Naive thymus-derived CD8-positive, alpha-beta T cell (primary cell): ENCODE measurements at places on chromosomes 12 and 14.
A peak's percentile ranks its signal among the peaks of the same experiment; 100 is the strongest.

- DNase-seq, result no peak
Measured at GRCh38 chr12:129549656-129550055, 354.2 kb downstream of the TMEM132D start.

DNA sequence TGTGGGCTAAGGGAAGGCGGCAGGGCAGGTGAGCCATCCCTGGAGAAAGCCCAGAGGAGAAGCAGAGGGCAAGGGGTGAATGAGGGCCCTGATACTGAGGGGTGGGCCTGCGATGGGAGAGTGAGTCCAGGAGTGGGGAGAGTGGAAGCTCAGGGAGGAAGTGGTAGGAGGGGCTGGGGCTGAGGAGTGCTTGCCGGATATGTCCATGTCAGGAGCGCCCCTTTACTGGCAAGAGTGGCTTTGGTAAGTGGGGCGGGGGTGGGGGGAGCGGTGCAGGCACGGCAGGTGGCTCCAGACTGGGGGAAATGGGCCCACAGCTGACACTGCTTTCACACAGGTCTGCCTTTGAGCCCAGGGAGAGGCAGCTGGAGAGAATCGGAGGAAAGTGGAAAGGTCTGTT is 86.4 kb upstream of the GPR68 start:
- peak; percentile 28 for DNase-seq

DNA sequence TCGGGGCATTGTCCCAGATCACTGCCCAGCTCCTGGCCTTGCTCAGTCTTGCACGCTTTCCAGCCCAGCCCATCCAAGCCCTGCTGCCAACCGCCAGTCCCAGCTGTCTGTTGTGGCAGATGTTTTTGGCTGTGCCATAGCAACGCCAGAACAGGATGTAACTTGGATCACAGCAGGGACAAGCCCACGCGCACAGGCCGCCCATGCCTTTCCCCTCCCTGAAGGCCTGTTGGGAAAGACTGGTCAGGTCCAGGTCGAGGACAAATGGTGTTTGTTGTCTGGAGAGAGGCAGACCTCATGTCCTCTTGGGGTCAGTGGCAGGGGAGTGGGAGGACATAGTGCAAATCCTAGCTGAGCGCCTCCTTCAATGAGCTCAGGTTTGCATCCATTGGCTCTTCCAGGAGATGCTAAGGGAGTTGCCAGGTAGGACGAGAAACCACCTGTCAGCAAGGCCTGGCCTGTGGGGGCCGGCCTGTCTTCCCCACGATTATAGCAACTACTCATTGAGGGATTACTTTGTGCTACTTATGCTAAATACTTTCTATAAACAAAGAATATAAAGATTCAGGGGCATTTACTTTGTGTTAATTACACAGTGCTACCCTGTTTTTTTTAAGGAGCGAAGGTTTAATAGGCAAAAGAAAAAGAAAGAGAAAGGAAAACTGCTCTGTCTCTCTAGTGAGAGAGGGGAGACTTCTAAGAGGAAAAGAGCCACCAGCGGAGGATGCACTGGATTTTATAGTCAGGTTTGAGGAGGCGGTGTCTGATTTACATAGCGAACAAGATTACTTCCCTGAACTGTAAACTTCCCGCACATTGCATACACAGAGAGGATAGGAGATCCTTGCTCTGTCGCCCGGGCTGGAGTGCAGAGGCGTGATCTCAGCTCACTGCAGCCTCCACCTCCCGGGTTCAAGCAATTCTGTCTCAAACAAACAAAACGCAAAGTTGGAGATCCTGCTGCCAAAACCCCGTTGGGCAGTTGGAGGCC is 42.8 kb upstream of the CORO1C start:
- DNase-seq, result no peak

DNA sequence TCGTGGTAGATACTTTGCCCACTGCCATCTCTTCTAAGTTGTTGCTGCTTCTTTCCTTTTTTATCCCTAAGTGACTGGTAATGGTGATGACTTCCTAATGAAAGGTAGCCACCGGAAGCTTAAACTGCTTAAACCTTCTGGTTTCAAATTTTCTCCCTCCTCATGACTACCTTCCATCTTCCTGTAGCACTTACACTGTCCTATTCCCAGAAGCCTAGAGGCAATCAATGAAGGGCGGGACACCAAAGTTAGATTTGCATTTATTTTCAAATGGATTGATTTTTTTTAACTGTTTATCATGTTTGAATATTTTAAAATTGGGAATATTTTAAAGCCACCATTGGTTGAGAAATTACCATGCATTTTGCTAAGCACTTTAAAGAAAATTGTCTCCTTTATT is 64.7 kb downstream of the MSRB3 start:
- no peak for DNase-seq

DNA sequence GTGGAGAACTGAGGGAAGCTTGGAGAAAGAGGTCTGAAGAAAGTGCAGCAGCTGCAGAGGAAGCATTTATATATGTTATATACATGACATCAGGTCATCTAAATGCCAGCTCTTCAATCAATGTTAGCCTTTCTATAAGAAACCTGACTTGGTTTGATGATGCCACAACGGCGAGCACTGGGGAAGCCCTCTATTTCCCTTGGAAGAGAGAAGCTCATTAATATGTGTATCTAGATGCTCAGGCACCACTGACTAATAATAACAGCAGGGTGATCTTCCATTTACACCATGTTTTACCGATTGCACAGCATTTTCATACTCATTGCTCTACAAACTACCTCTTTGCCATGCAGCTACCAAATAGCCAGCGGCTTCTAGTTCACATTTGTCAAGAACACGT is 811 bp downstream of the ACYP1 start:
- no peak for DNase-seq

- no peak for DNase-seq
Measured at GRCh38 chr12:75103822-75104221, 105.8 kb downstream of the KCNC2 start.

- DNase-seq, result no peak
Measured at GRCh38 chr14:94044476-94045091, 18.4 kb downstream of the OTUB2 start.

DNA sequence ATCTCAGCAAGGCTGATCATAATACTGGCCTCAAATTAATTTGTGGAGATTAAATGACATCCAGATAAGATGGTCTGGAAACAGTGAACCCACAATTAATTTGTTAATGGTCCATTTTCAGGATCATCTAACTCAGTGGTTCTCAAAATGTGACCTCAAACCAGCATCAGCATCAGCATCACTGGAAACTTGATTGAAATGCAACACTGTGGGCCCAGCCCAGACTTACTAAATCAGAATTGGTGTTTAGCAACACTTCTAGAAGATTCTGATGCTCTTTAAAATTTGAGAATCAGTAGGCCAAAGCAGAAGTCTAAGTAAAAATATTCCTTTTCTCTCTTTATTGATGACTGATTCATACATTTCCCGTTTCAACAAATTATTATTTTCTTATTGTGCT is 10.7 kb upstream of the KRT82 start:
- no peak for DNase-seq

DNA sequence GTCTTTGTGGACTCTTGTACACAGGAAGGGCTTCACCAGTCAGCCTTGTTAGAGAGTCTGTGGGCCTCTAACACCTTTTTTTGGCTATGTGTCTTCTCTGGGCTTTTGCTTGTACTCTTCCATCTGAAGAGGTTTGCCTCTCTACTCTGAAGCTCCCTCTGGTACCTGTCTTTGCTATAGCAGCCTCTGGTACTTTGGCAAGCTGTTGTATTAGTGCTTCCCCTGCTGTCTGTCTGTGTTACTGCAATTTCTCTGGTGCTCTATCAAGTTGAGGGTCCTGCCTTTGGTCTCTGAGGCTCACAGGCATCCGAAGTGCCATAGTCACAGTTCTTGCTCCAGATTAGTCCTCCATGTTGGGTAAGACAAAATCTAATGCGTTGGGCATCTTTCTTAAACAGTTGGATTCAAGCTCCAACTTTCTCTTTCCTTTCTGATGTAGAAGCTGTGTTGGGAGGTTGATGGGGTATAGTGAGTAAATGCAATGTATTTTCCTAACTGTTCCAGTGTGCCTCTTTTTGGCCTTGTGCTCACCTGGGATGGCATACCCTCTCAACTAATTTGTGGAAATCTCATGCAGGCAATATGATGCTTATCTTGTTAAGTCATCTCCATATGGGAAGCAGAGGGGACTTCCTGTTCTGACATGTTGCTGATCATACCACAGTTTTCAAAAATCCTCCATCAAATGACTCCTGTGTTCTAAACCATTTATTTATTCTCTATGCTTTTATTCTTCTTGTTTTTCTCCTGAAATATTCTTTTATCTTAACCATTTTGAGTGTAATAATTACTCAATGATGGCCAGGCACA is 88.8 kb downstream of the ATF7IP start:
- peak; percentile 18 for DNase-seq

DNA sequence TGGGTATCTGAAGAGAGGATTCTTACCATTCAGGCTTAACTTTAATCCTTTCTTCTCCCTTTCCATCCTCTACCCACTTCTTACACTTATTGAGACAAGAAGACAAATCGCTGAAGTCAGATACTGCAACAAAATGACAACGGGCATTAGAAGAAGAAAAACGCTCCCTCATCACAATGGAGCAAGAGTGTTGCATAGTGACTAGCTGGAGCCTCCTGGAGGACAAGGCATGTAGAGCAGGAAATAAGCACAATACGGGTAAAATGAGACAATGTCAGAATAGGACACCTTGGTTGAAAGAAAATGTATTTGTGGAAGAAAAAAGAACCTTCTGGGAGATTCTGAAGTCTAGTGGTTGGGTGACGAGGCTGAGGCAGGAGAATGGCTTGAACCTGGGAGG is 501.0 kb downstream of the RERGL start:
- no peak for DNase-seq

DNA sequence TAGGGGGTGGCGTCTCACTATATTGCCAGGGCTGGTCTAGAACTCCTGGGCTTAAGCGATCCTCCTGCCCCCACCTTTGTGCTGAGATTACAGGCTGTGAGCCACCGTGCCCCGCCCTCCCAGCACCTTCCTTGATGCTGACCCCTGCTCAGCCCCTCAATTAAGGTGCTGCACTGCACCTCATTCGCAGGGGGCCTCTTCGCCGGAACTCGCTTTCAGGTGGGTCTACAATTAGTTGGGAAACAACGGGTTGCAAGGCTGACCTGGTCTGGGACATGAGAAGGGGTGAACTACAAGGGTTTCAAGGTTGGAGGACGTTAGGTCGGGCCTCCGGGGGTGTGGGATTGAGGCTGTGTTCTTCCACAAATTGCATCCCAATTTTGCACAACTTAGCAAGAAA is 1.2 kb upstream of the NOP2 start:
- no peak for DNase-seq

GRCh38 chr12:100755186-100755585 is 39.4 kb upstream of the ANO4 start:
- no peak for DNase-seq

DNA sequence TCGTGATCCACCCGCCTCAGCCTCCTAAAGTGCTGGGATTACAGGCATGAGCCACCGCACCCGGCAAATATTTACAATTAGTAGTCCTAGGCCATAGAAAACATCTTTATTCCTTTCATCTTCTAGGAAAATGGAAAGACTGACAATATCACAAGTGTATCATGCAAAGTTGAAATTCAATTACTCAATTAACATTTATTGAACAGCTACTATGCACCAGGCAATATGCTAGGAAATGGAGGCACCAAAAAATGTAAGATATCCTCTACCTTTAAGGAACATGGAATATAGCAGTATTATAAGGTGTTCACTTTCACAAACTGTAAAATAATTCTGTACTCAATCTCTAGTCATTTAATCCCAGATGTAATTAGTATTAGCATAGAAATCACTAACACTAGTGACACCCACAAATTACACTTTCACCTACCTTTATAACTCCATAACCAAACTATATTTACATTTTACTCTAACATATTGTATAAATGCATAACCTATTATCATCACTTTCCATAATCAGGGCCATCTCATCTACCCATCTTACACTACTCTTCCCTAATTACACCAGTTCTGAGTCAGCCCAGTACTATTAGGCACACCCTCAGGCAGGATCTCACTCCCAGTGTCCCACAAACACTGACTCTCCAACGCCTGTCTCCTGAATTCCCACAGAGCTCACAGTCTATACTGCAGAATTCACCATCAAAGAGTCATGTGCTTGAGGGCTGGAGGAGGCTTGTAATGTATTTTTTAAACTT is 10.4 kb downstream of the CORO1C start:
- no peak for DNase-seq

GRCh38 chr12:18421867-18422266 is 160.5 kb downstream of the PIK3C2G start:
- DNase-seq, result no peak
